Glutamatergic neuron (in vitro differentiated cells): ENCODE measurements at places on chromosomes 16 and 17.

DNA sequence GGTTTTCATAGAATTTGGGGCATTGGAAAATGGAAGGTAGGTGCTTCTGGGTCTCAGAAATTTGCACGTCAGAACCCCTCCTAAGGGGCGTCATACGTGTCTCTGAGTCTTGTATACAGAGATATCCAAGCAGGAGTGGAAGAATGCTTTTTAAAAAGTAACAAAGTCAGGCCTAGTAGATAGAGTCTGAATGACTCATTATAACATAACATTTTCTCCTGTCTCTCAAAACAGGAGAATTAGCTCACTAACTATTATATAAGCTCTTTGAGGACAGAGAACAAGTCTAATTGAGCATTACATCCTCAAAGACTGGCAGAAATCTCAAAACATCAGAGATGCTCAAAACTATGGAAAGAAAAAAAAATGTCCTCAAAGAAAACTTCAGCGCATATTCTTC lies 86.1 kb upstream of the CCL2 start:
- DNase-seq: no peak

DNA sequence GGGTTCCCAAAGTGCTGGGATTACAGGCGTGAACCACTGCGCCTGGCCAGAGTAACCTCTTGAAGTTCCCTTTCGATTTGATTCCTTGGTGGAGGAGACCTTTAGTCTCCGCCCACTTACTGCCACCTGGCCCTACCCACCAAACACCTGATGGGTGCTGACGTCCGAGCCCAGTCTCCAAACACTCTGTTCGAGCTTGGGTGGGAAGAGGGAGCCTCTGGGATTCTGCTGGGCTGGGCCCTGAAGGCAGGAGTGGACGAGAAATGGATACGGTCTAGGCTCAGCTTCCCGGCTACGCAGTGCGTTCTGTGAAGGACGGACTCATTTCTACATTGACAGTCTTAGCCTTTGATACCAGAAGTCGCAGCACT lies 870 bp upstream of the ITGA3 start:
- no peak for DNase-seq

GRCh38 chr17:38674014-38674748 lies 576 bp downstream of the EPOP start:
- no peak for DNase-seq

DNA sequence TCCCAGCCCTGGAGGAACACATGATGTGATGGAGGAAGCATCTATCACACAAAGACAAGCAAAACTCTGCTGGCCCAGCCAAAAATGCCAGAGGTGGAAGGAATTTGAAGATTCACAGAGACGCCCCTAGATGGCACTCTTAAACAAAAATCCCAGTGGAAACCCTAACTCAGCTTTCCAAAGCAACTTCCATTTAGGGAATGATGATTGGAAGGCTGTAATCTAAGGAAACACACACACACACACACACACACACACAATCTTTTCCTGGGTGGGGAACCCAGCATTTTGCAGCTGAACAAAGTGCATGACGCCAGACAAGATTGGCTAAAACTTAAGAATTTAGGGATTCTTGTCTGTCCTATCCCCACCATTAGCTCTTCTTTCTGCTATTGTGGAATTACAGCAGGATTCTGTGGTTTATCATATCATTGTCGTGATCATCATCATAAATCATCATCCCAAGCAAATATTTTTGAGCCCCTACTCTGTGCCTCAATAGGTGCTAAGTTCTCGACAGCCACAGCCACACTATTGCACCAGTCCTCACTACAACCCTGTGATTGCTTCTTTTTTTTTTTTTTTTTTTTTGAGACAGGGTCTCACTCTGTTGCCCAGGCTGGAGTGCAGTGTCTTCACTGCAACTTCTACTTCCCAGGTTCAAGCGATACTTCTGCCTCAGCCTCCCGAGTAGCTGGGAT lies 1.6 kb upstream of the LDAF1 start:
- DNase-seq: peak; percentile 32

GRCh38 chr16:81608523-81609209 lies 164.1 kb downstream of the CMIP start:
- no peak for DNase-seq

DNA sequence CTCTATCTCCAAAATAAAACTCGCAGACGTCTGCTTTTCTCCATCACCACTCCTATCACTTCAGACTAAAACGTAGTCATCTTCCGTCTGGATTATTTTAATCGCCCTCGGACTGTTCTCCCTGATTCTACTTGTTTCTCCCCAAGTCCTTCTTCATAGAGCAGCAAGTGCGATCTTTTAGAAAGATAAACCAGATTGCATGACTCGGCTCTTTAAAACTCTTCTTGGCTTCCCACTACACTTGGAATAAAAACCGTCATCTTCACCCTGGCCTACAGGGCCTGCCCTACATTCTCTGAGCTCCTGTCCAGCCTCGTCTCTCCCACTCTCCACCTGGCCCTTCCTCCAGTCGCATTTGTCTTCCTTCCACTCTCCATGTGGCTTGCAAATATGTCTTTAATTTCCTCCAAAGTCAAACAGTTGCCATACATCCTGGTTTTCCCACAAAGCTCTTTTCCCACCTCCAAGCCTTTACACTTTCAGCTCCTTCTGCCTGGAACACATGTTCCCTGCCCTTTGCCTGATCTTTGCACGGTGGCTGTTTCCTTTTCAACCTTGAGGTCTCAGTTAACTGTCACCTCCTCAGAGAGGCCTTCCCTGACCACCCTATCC lies 70.5 kb upstream of the DHX40 start:
- DNase-seq: no peak

DNA sequence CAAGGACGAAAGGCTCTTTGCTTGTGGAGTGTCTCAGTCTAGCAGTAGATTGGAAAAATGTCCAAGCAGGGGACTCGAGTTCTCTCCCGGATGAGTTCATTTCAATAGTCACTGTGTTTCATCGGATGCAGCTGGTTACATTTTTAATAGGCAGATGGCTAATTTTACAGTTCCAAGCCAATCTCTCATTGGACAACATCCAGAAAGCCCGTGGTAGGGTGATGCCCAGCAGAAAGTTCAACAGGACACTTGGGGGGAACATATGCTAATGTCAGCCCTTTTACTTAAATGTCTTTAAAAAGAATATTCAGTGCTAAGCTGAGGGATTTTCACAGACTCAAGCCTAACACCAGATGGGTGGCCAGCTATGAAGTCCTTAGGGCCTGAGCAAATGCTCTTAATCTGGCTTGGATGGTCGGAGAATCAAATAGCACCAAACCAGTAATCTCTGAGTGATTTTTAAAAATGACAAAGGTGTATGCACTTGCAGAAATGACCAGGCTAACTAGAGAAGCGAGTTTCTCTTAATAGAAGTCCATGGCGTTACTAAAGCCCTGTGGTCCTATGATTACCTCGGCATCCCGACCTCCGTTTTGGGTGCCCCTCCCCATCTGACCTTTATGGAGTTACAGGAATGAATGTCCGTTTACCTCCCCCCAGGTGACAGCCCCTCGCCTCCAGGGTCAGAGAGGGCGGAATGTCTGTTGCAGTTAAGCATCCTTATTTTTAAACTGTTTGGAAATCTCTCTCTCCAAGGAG lies 289.2 kb upstream of the SALL1 start:
- no peak for DNase-seq

- DNase-seq: no peak
Observed at GRCh38 chr16:56300891-56301850, 109.9 kb downstream of the GNAO1 start.

DNA sequence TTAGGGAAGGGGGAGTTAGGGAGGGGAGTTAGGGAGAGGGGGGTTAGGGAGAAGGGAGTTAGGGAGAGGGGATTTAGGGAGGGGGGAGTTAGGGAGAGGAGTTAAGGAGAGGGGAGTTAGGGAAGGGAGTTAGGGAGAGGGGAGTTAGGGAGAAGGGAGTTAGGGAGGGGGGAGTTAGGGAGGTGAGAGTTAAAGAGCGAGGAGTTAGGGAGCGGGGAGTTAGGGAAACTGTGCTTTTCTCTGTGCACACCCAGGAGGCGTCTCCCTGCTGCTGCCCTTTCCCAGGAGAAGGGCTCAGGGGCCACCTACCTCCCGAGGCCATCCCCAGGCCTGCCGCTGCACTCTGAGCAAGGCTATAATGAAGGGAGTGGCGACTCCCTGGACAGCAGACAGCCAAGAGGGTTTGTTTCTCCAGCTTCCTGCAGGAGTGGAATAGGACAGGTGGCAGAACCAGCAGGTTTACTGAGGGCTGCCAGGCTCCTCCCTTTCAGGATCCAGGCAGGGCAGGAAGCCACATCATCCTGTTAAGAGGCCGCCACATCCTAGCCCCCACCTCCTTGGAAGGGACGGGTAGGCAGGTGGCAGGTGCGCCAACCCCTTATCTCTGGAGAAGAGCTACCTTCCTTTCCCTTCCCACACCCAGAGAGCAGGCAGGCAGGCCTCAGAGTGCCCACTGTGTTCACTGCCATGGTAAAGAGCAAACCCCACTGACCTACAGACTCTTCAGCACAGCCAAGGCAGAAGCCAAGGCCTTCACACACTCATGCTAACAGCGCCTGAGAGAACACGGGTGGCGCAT lies 4.3 kb downstream of the CANT1 start:
- DNase-seq: no peak

GRCh38 chr16:309476-309875 lies 26.5 kb downstream of the PDIA2 start:
- no peak for DNase-seq

- DNase-seq: no peak
Observed at GRCh38 chr17:67942810-67943209, 53.5 kb downstream of the C17orf58 start.

GRCh38 chr17:4742133-4742532 lies 2.4 kb upstream of the CXCL16 start:
- no peak for DNase-seq

DNA sequence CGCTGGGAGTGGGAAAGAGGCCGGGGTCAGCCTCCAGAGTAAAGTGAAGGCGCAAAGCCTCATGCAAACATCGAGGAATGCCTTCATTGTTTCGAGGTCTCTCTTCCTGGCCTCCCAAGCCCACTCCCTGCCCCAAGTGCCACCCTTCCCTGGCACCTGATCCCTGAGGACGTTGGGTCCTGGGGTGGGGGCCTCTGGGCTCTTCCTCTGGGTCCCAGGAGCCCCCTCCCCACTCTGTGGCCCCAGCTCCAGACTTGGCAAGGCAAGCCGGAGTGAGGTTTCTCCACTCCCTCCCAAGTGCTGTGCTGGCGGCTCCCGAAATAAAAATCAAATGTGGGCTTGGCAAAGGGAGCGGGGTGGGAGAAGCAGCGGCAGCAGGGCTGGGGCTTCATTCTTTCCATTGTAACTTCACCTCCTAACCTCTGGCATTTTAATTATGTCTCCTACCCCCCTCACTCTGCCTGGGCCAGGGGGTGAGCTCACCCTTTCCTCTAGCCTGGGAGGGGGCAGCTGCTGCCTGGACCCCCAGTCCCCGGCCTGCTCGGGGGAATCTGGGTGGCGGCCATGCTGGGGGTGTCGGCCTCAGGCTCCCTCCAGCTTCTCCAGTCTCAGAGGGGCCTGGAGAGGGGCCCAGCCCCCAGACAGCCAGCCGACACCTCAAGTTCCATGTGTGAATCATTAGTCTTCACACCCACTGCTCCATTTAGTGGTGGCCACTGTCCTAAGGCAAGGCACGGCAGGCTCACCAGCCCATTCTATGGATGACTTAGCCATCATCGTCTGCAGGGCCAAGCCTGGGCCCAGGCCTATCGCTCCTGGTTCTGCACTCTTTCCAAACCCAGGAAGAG lies 14.6 kb upstream of the TMEM92 start:
- peak; percentile 8 for DNase-seq

DNA sequence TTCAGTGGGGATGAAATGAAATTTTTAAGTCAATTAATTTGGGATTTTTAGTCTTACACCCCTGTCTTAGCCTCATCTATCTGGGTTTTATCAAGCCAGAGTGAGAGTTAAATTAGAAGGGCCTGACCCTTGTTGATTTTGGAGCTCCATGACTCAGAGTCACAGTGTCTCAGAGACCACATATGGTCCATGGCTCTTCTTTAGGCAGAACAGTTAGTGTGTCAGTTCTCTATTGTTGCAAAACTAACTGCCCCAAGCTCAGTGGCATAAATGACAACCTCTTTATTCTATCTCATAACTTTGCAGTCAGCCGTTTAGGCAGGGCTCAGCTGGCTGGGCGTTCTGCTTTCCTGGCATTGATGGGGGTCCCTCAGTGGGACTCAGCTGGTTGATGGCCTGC lies 44.7 kb downstream of the IRF8 start:
- DNase-seq: no peak

GRCh38 chr16:51151435-51151960 lies 428 bp upstream of the SALL1 start:
- peak; percentile 90 for DNase-seq

GRCh38 chr16:64425381-64425780 lies 696.5 kb downstream of the CDH11 start:
- DNase-seq: no peak

GRCh38 chr17:34365340-34365739 lies 2.3 kb upstream of the CCL1 start:
- DNase-seq: no peak

DNA sequence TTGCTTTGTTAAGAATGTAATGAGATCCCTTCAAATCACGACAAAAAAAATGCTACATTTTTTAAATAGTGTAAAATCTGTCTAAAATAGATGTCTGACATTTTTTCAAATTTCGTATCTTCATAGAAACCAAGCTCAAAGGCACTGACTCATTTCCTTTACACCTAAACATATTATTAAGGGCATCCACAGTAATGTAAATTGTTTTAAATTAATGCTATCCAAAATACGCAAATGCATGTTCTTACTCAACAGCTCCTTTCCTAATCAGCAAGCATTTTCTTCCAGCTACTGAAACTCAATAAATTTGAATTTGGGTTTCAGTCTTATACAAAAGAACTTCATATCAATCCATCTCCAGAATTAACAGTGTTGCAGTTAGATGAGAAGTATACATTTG lies 4.3 kb downstream of the C16orf87 start:
- no peak for DNase-seq

DNA sequence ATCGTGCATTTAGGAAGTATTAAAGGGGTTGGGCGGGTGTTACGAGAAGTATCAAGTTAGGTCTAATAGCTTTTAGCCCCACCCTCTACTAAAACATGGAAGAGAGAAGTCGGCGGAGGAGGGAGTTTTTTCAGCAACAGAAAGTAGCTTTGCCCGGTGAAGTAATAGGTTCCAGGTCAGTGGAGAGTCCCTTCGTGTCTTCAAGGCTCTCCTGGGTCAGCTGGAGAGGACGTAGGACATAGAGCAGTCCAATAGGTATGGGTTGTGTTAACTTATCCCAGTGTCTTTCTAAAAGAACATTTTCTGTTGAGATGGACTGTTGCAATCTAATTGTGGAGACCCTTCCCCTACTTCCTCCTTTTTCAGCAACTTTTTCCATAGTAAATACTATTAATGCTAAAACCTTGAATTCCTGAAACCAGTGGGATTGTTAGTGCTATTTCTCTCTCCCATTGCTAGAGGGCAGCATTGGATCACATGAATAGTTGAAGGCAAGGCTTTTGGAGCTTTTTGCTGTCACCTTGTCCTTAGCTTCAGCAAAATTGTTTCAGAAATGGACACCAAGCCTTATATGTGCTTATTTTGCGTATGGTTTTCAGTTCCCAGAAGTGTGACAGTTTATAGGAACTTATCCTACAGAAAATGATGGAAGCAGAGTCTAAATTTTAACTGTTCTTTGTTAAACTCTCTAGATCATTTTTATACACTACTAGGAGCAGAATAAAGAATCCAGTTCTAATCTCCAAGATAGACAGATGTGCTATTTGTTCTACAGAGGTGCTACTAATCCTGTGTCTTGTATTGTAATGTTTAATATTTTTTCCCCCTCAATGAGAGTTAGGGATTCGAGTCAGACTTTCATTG lies 38.4 kb downstream of the UTP18 start:
- no peak for DNase-seq
